ENCODE measurements at places on chromosomes 13 and 19.

GRCh38 chr13:95707035-95707434 lies 30.1 kb downstream of the DNAJC3 start:
- DNase-seq: no peak

- no peak for DNase-seq
Measured at GRCh38 chr13:113060557-113061270, 44.9 kb upstream of the F7 start.

GRCh38 chr13:81874253-81874652 lies 1533.3 kb upstream of the SPRY2 start:
- DNase-seq: no peak

- DNase-seq: no peak
Measured at GRCh38 chr13:41579881-41580280, 122.5 kb downstream of the RGCC start.

- no peak for DNase-seq
Measured at GRCh38 chr19:56297010-56297409, 17.6 kb downstream of the ZSCAN5A start.

DNA sequence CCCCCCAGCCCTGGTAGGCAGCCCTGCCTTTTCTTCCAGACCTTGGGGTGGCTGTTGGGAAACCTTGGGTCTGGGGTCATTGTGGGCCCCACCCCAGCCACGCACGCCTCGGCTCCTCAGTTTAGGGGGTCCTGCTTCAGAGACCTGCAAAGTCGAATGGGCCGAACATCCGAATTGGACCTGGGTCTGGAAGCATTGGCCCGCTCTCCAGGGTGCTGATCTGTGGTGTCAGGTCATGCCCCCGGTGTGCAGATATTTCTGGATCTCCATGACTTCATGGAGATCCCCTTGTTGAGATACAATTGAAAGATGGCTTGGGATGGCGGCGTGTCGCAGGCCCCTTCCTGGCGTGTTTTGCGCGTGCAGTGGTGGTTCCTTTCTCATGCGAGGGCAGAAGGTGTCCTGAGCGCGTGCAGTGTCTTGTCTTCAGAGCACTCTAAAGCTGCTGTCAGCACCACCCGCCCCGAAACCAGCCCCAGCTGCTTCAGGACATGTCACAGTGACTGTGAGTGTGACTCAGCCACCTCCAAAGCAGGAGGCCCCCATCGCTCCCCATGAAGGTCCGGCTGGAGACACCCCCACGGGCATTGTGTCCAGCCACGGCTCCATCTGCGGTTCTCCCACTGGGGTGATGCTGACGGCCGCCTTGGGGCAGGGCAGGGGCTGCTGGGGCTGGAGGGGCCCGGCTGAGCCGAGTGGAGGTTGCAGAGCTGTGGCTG lies 112.7 kb downstream of the KDM4B start:
- no peak for DNase-seq

DNA sequence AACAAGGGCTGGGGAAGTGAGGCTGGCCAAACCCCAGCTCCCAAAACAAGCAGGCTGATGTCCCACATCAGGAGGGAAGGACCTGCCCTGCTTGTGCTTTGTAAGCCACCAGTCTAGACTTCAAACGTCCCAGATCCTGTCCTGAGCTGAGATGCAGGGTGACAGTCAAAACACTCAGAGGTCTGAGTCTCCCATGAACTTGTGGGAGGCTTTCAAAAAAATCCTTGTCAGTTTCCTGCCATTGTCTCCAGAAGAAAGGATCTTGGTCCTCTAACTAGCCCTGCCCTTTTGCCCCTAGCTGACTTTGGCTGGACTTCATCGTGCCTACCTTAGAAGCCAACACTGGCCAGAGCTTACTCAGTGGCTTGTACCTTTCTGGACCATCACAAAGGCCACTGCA lies 43.3 kb downstream of the DZIP1 start:
- no peak for DNase-seq

- DNase-seq: no peak
Measured at GRCh38 chr13:46183018-46183946, 1.3 kb upstream of the LCP1 start.

- DNase-seq: no peak
Measured at GRCh38 chr13:111448504-111448903, 128.1 kb downstream of the TEX29 start.

All from stimulated activated CD8-positive, alpha-beta memory T cell treated with anti-CD3 and anti-CD28 coated beads, Interleukin-7, amount 100 ng/mL, for 4 hours (primary cell).